Psoas muscle (tissue), 8 donors: ENCODE measurements at places on chromosomes 6 and 20. TPM values are rescaled to one million over a fixed set of nuclear protein-coding genes. Genes with fewer than 3 reads are reported as not detected.

DNA sequence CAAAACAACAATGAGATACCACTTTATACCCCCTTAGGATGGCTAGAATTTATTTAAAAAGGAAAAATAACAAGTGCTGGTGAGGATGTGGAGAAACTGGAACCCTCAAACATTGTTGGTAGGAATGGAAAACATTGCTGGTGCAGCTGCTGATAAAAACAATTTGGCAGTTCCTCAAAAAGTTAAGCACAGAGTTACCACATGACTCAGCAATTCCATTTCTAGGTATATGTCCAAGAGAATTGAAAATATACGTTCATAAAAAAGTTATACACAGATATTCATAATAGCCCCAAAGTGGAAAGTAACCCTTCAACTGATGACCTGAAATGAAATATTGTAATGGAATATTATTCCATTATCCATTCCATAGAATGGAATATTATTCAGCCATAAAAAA, 55.0 kb downstream of the CD83 start:
- DNase-seq: no peak

GRCh38 chr6:31144296-31144969, 5.6 kb upstream of the PSORS1C2 start:
- no peak for DNase-seq

DNA sequence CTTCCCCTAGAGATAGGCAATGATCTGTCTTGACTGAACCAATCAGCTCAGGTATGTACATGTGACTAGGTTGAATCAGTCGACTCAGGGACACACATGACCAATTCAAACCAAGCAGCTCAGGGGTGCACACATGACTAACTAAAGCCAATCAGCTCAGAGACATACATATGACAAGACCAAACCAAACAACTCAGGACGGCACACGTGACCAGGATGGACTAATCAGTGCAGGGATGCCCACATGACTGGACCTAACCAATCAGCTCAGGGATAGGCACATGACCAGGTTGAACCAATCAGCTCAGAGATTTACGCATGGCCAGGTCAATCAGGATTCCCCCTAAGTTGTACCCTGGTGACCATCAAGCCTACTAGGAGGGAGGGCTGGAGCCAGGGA, 310.3 kb downstream of the CDH26 start:
- DNase-seq: no peak

DNA sequence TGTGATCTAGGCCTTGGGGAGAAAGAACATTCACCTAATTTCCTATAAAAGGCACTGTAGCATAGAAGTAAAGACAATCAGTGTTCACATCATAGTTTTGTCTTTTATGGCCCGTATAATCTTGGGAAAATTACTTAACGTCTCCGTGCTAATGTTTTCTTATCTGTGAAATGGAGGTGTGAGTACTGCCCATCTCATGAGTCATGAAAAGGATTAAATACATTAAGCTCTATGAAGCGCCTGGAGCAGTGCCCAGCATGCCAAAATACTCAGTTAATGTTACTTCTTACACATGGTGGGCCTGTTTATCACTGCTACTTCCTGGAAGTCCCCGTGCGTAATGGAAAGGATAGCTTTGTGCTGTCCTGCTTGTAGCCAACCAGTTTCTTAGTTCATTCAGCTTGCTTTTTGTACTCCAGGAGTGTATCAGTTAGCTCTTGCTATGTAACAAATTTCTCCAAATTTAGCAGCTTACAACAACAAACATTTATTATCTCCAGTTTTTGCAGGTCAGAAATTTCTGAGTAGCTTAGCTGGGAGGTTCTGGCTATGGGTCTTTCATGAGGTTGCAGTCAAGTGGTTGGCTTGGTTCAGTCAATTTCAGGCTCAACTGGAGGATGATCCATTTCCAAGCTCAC, 103.6 kb upstream of the BMP2 start:
- no peak for DNase-seq

DNA sequence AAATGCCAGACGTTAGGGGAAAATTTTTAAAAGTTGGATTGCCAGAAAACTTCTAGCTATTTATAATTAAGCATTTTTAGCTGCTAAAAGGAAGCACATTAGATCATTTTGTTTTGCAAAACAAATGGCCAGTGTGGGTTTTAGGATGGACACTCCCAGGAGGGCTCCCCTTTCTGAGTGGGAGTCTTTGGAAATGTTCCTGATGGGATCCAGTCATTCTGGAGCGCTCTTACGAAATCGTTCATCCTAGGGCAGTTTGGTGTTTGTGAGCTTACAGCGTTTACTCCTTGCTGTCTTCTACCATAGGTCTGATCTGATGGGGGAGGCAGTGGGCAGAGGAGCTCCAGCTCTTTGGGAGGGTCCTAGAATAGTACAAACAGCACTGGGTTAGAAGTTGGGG, 14.7 kb downstream of the GNAS start:
- no peak for DNase-seq

GRCh38 chr6:25363427-25363826, 84.3 kb downstream of the CARMIL1 start:
- DNase-seq: no peak

GRCh38 chr6:2639896-2640295, 110.8 kb downstream of the MYLK4 start:
- no peak for DNase-seq

Gene ADGRF4
- total RNA-seq: not detected

DNA sequence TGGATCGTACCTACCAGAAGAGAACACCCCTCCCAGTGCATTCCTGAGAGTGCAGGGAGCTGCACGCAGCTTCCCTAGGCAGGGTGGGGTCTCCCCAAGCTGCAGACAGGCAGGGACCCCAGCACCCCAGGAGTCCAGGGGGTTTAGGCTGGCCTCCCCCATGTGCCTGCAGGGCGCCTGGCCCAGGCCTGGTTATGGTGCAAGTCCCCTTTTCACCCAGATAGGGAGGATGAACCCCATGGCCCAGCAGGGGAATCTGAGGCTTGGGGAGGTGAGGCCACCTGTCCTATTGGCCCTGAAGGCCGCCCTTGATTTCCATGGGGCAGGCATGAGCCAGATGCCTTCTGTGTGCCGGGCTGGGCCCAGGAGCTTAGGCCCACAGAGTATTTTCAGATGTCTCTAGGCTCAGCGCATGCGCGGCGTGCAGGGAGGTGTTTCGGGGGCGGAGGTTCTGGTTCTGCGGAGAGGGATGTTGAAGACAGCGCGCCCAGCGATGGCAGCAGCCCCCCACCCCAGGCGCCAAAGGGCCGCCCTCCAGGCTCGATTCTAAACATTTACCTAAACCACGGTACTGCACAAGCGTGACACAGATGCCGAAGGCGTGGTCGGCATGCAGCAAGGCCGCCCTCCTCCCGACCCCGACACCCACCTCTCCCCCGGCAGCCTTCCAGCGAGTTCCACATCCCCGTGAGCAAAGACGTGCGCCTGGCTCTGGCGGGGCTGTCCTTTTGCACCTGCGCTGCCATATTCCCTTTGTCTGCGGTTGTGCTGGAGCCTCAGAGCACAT, 29.4 kb downstream of the COL20A1 start:
- peak; percentile 34 for DNase-seq

DNA sequence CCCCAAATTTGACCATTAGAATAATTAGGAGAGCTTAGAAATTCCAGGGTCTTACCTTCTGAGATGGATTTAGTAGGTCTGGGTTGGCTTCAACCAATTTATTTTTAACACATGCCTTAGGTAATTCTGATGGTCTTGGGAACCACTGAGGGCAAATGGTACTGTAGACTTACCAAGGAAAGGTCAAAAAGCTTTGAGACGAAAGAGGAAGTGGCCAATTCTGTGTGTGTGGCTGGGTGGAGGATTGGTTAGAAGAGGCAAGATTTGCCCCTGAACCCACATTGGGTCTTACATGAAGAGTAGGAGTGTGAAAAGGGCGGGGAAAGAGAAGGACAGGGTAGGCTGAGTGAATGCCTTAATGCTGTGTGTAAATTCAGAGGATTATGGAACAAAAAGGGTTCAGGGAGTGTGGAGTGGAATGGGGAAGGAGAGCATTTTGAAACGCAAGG, 2.7 kb downstream of the ITCH start:
- DNase-seq: no peak

- DNase-seq: no peak
Measured at GRCh38 chr6:25553502-25553901, 98.5 kb upstream of the SCGN start.

GRCh38 chr6:38136547-38136946, 317.0 kb downstream of the ZFAND3 start:
- DNase-seq: no peak

- DNase-seq: no peak
Measured at GRCh38 chr6:127590344-127590743, 13.4 kb downstream of the C6orf58 start.

DNA sequence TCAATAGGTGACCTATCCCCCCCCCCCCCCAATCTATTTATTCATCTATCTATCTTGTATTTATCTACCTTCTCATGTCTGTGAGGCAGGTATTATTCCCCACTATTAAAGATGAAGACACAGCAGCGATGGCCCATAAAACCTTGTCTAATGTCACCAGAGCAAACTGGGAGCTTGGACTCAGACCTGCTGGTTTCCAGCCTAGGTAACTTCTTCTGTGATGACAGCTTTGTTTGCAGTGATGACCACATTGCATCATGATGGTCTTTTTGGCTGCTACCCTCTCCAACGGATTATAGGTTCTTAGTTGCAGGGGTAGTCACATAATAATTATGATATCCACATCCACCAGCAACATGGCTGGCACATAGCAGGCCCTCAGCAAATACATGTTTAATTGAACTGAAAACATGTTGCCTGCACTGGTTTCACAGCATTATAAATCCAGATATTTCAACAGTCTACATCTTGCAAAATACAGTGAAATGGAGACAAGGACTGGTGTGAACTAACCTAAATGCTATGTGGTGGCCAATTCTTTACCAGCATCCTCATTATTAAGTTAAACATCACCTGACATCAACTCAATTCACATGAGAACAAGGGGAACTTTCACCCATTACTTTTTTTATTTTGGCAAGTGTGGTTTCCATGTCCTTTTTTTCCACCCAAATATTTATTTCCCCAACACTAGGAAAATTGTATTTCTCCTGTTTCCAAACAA, 712.5 kb upstream of the NRSN1 start:
- DNase-seq: no peak

DNA sequence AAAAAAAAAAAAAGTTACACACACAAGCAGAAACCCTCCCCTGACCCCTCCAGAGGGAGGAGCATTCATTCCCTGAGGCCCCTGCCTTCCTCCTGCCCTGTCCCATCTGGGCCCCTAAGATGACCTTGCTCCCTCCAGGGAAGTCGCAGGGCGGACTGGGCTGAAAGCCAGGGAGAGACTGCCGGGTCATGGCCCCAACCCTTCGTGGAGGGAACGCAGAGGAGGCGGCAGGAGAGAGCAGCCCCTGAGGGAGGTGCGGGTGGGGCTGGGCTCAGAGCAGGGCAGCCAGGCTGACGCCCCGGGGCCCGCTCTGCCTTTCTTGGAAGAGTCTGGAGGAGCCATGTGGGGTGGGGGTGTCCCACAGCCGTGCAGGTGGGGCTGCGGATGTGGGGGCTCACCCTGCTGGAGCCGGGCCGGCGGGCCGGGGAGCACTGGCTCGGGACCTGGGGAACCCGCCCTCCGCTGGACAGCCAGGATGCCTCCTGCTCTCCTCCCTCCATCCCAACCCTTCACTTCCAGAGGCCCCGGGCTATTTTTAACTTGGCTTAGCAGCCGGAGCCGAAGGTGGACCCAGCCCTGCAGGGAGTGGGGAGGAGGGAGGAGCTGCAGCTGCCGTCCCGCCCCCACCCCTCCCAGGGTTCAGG, 15.0 kb upstream of the ABHD16B start:
- no peak for DNase-seq

GRCh38 chr6:80940571-80940970, 811.9 kb downstream of the TENT5A start:
- DNase-seq: no peak

DNA sequence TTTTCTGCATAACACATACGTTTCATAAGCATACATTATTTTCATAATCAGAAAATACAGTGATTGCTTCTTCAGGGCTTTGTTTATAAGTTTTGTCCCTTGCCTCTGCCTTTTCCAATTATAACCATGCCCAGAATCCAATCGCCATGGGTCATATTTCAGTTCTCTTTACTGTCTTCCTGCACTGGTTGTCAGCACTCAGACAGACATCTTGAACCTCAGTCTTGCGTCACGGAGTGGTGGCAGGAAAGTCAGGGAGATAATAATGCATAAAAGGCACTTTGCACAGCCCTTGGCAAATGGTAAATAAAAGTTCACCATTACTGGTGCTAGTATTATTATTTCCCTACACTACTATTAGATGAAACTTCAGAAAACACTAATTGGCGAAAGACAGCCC, 7.2 kb downstream of the KIF16B start:
- no peak for DNase-seq

Gene SDC4
- 283 TPM for total RNA-seq

GRCh38 chr6:137094411-137095008, 49.7 kb upstream of the IL20RA start:
- peak; percentile 39 for DNase-seq

Gene ARMH2
- total RNA-seq: not detected

GRCh38 chr6:72551470-72551869, 70.4 kb upstream of the KCNQ5 start:
- DNase-seq: no peak

Gene TXLNB
- 170 TPM for total RNA-seq

Gene DLK2
- 0.56 TPM for total RNA-seq

- DNase-seq: no peak
Measured at GRCh38 chr20:61407561-61407960, 155.5 kb downstream of the CDH4 start.

- DNase-seq: no peak
Measured at GRCh38 chr6:168737481-168737880, 296.5 kb downstream of the SMOC2 start.

Gene C6orf163
- 1.3 TPM for total RNA-seq

DNA sequence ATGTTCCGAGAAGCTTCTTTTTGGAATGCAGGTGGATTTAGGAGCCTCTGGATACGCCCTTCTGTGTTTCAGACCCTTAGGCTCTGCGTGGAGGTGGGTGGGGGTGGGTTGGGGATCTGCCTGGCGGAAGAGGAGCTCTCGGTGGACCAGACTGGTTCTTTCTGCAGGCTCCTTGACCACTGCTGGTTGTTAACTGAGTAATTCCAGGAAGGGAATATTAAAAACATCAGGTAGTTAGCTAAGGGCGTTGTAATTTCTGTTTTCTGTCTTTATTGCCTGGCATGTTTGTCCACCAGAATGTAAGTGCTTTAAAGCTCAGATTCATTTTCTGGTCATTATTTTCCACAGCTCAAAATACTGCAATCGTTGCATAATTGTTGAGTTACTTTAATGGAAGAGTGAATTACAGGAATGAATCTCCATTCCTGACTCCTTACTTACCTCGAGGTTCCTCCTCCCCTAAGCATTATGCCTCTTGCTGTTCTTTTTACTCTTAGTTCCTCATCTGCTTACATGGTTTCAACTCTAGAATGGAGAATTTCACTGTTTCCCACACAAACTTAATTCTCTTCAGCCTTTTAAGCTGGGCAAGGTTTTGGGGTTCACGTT, 5.9 kb downstream of the CDYL start:
- DNase-seq: no peak

GRCh38 chr6:81130061-81130460, 622.4 kb downstream of the TENT5A start:
- no peak for DNase-seq
